Stomach (tissue), 19 donors: ENCODE measurements at places on chromosomes 6 and 20. TPM values are rescaled to one million over a fixed set of nuclear protein-coding genes. Genes with fewer than 3 reads are reported as not detected.

LPIN3 gene
- total RNA-seq: 14.2 TPM

CDH26 gene
- 0.45 TPM for total RNA-seq

AFG1L gene
- 2.9 TPM for total RNA-seq

ATP6V1G2 gene
- 2.3 TPM for total RNA-seq

MRS2 gene
- 41.3 TPM for total RNA-seq

SNX14 gene
- 59.1 TPM for total RNA-seq

PI16 gene
- total RNA-seq: 10.4 TPM
